ENCODE measurements at places on chromosomes 13 and 19.

GRCh38 chr13:87122551-87122950 is 548.6 kb upstream of the SLITRK5 start:
- DNase-seq = no peak

DNA sequence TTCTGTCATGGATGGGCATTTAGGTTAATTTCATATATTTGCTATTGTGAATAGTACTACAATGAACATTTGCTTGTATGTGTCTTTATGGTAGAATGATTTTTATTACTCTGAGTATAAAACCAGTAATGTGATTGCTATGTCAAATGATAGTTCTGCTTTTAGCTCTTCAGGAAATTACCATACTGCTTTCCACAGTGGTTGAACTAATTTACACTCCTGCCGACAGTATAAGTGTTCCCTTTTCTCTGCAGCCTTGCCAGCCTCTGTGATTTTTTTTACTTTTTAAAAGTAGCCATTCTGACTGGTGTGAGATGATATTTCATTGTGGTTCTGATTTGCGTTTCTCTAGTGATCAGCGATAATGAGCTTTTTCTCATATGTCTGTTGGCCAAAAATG is 6.5 kb downstream of the SIGLEC7 start:
- no peak for DNase-seq

DNA sequence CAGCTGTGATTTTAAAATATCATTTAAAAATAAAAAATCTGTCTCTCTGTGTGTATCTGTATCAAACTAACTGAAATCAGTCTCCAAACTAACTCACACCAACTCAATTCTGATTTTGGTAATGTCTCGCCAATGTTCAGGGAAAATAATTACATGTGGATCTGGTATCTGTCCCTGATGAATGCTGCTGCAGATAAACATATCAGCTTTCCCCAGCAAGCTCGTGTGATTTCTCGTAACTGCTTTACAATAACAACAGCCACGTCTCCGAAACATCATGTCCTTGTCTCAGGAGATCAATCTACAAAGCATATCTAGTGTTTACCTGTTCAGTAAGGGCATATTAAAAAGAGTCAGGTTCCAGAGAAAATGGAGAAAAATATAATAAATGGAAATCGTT is 129.0 kb downstream of the IRS2 start:
- DNase-seq = no peak

DNA sequence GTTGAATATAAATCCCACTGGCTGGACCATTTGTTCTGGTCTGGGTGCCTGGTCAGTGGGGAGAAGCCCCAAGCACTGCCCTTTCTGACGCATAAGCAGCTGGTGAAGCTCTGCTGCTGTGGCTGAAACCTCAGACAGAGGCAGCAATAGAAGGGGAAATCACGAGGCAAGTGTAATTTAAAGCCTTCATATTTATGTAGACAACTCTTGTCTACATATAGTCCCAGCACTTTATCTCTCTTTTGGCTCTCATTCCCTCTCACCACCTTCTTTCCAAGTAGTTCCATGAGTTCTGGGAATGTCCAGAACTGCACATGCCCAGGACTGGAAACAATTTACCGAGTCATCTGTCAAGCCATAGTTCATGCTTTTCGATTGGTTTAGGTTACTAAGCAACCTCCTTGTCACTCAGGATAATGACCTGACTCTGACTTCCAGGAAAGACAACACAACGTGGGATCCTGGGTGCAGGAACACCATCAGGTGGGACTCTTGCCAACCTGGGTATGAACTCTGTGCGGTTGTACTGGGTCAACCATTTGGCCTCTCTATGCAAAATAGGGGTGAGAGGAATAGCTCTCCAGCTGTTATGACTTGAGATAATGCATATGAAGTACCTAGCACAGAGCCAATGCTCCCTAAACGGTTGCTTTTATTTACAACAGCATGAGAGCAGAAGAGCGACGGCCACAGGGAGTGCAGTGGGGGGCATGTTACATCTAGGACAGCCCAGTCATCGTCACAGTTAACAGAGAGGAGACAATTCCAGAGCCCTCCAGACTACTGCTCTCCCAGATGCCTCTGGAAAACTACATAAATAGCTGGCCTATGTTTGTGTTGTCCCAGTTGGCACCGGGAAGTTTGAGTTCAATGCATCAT is 321.9 kb downstream of the FOXO1 start:
- DNase-seq = no peak

- no peak for DNase-seq
Measured at GRCh38 chr19:42542791-42543190, 14.5 kb upstream of the CEACAM1 start.

Data from NCI-H526 treated with DMSO at 0.1 percent for 48 hours (cell line).